ENCODE measurements at places on chromosomes 11 and 22. TPM values are rescaled to one million over a fixed set of nuclear protein-coding genes. Genes with fewer than 3 reads are reported as not detected.

Gene MISFA
- total RNA-seq = 3.3 TPM

Gene RNF169
- 21.2 TPM for total RNA-seq

Gene PRDX5
- total RNA-seq = 203 TPM

Gene TOM1
- 70.3 TPM for total RNA-seq

Gene OTOG
- total RNA-seq = not detected

Gene TREH
- total RNA-seq = 0.30 TPM

Gene RAG2
- total RNA-seq = not detected

Gene PKNOX2
- total RNA-seq = 14.4 TPM

Gene ARSA
- total RNA-seq = 53.5 TPM

Gene NXPE1
- total RNA-seq = not detected

Gene MPEG1
- 48.9 TPM for total RNA-seq

Gene CNGA4
- total RNA-seq = 3.8 TPM

Gene SCARF2
- total RNA-seq = 12.6 TPM

Gene GGTLC2
- total RNA-seq = 2.7 TPM

Gene CFAP300
- total RNA-seq = 7.2 TPM

Gene SULT4A1
- not detected for total RNA-seq

Gene CRYBB3
- total RNA-seq = 0.74 TPM

Gene MMP8
- total RNA-seq = 0.44 TPM

Gene LSP1
- total RNA-seq = 90.4 TPM

Gene FOLH1
- total RNA-seq = 2.4 TPM

Gene OR52I1
- not detected for total RNA-seq

Gene GLYAT
- not detected for total RNA-seq
